ENCODE measurements at places on chromosomes 7 and 10.

DNA sequence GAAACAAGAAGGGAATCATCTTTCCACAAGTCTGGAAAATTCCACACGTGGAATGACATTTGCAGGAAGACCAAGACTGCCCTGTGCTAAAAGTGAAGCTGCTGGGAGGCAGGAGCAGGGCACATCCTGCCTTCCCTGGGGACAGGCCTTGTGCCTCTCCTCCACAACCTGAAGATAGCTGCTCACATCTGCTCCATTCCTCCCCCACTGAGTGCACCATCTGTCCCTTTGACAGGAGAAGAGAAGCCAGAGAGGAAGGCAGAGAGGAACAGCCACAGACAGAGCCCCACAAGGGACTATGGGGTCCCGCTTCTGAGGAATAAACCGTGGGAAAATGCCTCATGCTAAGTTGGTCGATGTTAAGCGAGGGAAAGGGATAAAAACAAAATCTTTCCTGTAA, 15.9 kb upstream of the FAM171A1 start:
- DNase-seq, result no peak

GRCh38 chr10:130775311-130775710, 536.2 kb downstream of the TCERG1L start:
- no peak for DNase-seq

GRCh38 chr7:14836006-14836405, 66.5 kb downstream of the DGKB start:
- DNase-seq, result no peak

DNA sequence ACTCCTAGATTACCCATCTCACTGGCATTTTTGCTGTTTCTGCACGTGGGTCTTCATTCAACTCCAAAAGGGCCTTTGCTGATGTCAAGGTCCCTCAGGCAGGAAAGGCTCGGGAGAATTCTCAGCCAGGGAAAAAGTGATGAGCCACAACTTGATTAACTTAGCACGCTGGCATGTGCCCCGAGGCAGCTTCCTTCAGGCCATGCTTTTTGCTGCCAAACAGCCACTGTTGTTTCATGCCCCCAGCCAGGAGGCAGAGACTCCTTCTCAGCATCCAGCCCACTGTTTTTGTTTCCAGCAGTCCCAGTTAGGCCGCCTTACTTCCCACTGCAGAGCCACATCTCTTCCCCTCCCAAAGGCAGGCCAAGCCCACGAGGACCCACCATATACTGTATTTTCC, 266.5 kb upstream of the YAE1 start:
- no peak for DNase-seq

DNA sequence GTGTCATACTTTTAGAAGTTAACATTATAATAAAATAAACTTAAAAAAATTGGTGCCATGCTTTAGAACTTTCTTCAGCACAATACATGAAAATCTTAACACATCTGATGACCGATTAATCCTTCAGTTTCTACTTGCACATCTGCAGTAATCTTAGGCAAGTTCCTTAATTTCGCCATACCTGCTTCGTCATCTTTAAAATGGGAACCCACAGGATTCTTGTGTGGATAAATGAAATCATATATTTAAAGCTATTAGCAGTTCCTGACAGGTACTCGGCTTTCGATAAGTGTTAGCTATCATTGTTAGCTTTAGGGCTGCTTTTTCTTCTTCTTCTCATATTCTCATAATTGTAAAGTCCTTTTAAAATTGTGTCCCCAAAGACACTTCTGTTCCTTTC, 907 bp upstream of the VPS50 start:
- DNase-seq, result no peak

DNA sequence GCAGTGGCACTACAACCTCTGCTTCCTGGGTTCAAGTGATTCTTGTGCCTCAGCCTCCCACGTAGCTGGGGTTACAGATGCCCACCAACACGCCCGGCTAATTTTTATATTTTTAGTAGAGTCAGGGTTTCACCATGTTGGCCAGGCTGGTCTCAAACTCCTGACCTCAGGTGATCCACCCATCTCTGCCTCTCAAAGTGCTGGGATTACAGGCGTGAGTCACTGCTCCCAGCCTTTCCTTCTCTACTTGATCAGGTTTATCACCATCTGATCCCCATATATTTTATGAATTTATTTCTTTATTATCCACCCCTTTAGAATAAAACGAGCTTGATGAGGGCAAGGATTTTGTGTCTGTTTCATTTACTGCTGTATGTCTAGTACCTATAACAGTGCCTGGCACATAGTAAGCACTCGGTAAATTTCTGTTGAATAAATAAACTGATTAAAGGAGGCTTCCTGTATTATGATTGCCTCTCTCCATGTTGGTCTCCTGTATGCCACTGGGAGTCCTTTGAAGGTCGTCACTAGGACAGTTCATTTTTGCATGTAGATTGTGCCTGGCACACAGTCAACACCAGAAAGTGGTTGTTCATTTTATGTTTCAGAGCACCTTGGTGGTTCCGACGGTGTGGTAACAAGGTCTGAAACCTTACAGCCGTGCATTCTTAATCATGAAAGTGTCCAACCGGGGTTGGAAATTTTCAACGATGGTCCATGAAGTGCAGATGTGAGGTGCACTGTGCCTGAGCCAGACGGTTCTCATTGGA, 9.6 kb upstream of the EIF3A start:
- no peak for DNase-seq

DNA sequence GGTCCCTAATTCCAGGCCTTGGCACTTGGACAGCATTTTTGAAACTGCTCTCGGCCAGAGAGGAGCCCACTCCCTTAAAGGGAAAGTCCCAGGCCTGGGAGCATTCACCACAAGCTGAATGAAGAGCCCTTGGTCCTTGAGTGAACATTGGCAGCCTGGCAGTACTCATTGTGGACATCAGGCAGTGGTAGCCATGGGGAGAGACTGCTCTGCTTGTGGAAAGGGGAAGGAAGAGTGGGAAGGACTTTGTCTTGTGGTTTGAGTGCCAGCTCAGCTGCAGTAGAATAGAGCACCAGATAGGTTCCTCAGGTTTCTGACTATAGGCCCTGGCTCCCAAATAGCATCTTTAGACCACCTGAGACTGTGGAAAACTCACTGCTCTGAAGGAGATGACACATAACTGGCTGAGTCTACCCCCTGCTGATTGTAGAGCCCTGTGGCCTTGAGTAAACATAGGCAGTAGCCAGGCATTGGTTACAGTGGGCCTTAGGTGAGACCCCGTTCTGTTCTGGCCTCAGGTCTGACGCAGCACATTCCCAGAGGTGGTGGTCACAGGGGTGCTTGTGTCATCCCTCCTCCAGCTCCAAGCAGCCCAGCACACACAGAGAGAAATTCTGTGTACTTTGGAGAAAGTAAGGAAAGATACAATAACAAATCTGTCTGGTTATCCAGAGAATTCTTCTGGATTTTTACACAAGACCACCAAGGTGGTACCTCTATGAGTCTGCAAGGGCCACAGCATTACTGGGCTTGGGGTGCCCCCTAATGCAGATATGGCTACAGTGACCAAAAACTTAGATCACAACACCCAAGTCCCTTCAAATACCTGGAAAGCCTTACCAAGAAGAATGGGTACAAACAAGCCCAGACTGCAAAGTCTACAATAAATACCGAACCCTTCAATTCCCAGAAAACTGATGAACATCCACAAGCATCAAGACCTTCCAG, 153.8 kb downstream of the GNAI1 start:
- DNase-seq, result no peak

DNA sequence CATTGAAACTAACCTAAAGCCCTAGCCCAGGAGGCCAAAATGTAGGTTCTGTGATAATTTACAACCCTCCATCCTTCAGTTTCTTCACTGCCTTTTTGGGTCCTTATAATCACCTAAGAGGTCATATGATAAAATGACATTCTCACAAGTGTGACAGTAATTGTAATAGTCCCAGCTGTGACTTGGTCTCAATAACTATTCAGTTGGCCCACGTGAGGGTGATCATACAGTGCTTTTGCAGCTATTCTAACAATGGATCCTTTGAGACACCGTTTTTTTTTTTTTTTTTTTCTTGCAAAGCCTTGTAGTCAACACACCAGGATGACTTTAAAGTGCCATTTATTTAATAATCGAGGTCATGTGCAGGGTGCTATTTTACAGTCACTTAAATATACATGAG, 760.0 kb downstream of the PHTF2 start:
- DNase-seq, result no peak

DNA sequence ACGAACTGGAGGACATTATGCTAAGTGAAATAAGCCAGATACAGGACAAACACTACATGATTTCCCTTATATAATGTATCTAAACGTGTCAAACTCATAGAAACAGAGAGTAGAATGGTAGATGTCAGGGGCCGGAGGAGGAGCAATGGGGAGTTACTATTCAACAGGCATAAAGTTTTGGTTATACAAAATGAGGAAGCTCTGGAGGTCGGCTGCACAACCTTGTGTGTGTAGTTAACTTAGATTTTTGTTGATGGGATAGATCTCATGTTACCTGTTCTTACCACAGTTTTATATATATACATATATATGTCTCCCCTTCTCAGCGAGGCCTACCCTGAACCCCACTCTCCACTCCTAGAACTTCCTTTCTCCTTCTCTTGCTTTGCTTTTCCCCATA, 22.4 kb upstream of the TECTB start:
- DNase-seq, result no peak

- DNase-seq, result peak; percentile 42
These were observed 6.7 kb downstream of the ATP6V1F start for GRCh38 chr7:128869138-128869943.

DNA sequence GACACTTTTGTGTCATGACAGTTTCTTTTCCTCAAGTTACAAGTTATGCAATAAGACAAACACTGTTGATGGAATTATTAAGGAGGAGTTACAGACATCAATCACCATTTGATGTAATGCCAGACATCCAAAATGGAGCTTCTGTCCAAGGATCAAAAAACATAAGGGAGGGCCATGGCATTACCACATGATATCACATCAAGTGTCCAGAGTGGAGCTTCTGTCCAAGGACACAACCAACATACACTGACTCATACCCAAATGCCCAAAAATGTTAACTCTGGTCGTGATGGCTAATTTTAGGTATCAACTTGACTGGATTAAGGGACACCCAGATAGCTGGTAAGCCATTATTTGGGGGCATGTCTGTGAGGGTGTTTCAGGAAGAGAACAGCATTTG, 140.4 kb downstream of the DOCK4 start:
- no peak for DNase-seq
